ENCODE measurements at places on chromosomes 3 and 15.

DNA sequence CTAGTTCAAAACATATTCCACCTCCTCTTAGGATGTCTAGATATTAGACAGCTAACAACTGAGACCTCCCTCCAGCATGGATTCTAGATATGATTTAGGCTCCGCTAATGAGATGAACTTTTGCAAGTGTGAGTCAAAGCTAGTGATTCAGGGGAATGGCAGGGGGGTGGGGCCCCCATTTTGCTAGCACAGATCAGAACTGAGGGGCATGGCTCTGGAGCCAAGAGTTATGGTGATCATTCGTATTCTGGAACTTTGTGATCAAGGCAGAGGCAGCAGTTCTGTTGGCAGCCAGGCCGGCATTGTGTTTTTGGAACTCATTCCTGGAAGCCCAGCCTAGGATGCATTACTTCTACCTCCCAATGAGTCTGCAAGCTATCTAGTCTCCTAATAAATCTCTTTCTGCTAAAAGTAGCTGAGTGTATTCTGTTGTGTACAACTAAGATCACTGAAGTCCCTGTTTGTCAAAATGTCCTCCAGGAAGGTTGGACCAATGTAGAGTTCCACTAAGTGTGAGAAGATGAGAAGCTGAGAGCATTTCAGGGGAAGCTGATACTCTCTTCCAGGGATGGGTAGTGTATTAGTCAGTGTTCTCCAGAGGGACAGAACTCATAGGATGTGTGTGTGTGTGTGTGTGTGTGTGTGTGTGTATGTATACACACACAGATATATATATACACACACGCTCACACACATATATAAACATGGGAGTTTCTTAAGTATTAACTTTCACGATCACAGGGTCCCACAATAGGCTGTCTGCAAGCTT, 312.7 kb downstream of the TLE3 start:
- no peak for DNase-seq

- no peak for DNase-seq
Measured at GRCh38 chr3:151301787-151302186, 14.8 kb downstream of the GPR87 start.

DNA sequence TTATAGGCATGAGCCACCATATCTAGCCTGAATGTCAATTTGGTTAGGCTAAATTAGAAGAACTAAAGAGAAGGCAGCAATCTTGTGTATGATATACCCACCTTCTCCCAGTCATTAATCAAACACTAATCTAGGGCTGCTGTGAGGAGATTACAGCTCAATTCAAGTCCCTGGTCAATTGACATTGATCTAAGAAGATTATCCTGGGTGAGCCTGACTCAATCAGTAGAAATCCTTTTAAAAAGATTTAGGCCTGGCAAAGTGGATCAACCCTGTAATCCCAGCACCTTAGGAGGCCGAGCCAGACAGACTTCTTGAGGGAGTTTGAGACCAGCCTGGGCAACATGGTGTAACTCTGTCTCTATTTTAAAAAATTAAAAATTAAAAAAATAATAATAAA, 2.5 kb upstream of the DNAH12 start:
- no peak for DNase-seq

GRCh38 chr15:69712991-69713390, 260.4 kb downstream of the RPLP1 start:
- DNase-seq = no peak

GRCh38 chr15:51575775-51576174, 46.8 kb downstream of the DMXL2 start:
- no peak for DNase-seq

- DNase-seq = no peak
Measured at GRCh38 chr3:109369510-109369909, 32.2 kb upstream of the DPPA4 start.

- no peak for DNase-seq
Measured at GRCh38 chr3:126536126-126536525, 12.2 kb downstream of the CHST13 start.

GRCh38 chr15:99980752-99981151, 247.5 kb upstream of the LYSMD4 start:
- no peak for DNase-seq

GRCh38 chr3:182364323-182364722, 429.0 kb upstream of the ATP11B start:
- no peak for DNase-seq

GRCh38 chr3:120040813-120041377, 53.4 kb downstream of the GSK3B start:
- DNase-seq = no peak

DNA sequence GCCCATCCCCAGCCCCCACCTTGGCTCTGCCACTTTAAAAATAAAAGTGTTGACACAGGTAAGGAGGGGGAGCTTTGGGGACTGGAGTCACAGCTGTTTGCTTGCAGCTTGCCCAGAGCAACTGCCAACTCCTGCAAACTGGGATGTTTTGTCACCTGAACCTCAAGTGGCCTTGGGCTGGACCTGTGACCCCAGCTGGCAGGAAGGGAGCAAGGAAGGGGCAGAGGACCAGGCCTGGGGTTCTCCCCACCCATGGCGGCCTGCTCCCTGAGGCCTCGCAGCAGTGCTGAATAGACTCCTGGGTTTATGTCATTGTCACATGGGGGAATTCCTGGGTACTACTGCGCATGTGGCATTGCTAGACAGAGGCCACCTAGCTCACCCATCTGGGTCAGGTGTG, 246.9 kb upstream of the TLE3 start:
- DNase-seq = no peak

DNA sequence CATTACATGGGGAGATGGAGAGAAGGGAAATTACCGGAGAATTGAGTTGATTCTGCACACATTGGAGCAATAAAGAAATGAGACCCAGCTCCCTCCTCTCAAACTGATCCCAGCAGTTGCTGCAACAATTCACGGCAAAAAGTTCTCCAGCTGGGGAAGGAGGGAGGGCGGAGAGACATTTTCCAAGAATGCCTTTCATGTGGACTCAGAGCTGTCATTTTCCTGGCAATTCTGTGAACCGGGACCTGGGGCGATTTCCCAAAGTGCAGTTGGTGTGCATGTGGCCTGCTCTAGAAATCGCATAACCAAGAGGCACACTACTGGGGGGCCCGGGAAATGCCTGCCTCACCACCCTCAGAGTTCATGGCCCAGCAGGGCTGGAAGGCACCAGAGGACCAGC, 48.7 kb upstream of the IREB2 start:
- no peak for DNase-seq

DNA sequence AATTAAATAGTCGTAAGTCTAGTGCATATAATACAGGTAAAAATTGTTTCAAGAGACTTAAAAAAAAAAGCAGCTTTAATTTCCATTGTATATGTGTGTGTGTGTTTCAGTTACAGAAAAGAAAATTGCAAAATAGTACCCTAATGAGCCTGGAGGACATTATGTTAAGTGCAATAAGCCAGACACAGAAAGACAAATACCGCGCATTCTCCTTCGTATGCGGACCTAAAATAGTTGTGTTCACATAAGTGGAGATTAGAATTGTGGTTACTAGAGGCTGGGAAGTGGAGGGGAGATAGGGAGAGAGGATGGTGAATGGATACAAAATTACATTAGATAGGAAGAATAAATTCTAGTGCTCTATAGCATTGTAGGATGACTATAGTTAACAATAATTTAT, 3.6 kb downstream of the MESD start:
- no peak for DNase-seq

GRCh38 chr3:18016366-18016765, 273.9 kb upstream of the TBC1D5 start:
- DNase-seq = no peak

GRCh38 chr15:36814708-36815107, 235.3 kb downstream of the CDIN1 start:
- no peak for DNase-seq
